ENCODE measurements at places on chromosomes 5 and 9.

DNA sequence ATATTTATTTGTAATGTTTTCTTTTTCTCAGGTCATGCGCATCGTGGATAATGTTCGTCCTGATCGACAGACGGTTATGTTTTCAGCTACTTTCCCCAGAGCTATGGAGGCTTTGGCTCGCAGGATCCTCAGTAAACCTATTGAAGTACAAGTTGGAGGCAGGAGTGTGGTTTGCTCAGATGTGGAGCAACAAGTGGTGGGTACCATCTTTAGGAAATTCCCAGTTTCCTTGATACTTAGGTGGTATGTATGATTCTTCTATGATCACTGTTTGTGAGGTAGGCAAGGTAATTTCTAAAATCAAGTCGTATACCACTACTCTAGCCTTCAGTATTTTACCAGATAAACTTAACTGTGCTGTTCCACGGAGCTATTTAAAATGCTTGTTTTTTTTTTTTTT is 36.2 kb downstream of the DDX46 start:
- DNase-seq, result no peak

DNA sequence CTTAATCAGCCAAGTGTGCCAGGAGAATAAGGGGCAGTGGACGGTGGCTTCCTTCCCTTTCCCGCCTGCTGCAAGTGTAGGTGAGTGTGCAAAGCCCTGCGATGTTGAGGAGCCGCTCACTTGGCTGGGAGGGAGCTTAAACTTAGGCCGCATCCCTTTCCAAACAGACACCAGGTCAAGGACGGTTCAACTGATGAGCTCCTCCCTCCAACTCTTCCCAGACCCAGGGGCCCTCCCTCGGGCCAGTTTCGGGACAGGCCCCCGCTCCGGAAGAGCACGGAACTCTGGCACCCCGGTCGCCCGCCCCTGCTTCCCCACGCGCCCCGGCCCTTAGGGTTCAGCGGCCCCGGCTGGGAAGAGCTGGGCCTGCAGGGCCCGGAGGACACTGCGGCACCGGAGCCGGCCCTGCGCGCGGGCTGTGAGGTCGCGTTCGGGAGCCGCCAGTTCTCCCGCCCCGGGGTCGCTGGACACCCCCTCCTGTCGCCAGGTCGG is 481 bp downstream of the MRPL36 start:
- no peak for DNase-seq

DNA sequence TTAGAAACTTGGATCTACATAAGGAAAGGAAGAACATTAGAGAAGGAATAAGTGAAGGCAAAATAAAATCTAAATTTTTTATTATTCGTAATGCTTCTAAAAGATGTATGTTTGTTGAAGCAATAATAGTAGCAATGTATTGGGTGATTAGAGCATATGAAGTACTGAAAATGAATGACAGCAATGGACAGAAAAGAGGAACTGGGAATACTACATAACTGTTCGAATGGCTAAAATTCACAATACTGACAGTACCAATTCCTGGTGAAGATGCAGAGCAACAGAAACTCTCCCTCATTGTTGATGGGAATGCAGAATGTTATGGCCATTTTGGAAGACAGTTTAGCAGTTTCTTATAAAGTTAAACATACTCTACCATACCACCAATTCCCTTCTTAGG is 177.3 kb upstream of the SPEF2 start:
- no peak for DNase-seq

- no peak for DNase-seq
These were observed 145.5 kb upstream of the LHFPL2 start for GRCh38 chr5:78793907-78794662.

- DNase-seq, result no peak
These were observed 300.3 kb downstream of the EFNA5 start for GRCh38 chr5:107370396-107370968.

DNA sequence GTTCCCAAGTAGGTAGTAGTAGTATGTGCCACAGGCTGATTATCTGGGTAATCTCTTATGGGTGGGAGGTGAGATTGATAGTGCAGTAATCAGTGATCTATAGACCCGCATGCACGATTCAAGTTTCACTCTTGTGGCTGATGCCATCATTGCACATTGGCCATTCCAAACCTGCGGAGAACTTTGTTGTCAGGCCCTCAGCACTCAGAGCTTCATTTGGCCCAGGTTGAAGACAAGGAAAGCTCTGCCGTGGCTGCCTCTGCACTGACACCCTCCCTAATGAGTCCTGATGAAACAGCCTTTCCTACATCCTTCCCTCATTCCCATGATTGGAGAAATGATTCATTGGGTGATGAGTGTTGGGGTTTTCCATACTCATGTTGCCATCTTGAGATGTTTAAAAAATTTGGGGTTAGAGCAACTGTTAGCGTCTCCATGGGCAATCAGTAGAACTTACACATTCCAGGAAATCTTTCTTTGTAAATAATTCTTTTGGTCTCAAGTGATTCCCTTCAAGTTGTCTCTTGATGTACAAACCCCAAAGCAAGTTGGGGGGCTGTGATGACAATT is 22.9 kb downstream of the PROP1 start:
- no peak for DNase-seq

DNA sequence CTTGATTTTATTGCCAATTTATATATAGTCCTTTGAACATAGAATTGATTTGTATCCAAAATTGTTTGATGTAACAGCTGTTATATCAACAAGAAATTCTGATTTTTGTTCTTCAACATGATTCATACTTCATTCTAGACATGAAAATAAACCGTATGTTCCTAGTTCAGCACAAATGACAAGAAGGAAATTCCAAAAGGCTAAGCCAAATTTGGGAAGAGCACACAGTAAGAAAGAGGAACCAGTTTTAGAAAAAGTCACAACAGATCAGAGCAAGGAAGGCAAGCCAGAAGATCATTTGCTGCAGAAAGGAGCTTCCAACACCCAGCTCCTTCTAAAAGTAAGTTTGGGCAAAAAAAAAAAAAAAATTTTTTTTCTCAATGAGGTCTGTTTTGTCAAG is 65.0 kb upstream of the MCCC2 start:
- no peak for DNase-seq

GRCh38 chr5:177369645-177370440 is 12.1 kb downstream of the RGS14 start:
- no peak for DNase-seq

DNA sequence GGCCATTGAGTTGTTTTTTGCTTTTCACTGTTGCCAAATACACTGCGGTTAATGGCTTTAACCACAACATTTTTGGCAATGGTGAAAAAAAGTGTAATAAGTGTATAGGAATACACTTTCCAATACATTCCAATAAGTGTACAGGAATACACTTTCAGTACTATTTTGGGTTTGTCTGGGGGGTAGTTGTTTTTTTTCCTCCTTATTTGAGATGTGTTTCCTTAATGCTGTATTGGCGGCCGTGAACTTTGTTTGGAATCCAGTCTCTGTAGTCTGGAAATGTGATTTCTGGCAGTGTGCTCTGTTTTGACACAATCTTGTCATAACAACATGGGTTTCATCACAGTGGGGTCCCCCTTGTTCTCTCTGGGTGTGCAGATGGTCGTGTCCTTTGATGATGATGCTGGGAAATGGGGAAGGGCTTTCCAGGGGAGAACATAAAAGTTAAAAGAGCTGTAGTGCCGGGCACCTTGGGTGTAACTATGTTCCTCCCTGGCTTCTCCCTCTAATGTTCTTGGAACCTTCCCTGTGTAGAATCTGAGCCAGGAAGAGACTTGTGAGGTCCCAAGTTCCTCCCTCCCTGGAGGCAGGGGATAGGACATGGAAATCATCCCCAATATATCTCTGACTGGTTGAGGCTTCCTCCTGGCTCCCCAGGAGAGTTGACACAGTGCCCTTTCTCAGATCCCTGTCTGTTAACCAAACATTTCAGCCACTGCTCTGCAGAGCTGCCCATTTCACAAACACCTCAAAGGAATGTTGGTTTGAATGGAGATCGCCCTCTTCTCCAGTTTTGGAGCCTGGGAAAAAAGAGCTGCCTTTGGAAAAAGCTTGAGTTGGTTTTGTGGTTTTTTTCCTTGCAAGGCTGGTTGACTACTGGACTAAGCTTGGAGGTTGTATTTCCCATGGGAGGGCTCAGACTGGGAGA is 44.8 kb downstream of the RCL1 start:
- DNase-seq, result no peak

DNA sequence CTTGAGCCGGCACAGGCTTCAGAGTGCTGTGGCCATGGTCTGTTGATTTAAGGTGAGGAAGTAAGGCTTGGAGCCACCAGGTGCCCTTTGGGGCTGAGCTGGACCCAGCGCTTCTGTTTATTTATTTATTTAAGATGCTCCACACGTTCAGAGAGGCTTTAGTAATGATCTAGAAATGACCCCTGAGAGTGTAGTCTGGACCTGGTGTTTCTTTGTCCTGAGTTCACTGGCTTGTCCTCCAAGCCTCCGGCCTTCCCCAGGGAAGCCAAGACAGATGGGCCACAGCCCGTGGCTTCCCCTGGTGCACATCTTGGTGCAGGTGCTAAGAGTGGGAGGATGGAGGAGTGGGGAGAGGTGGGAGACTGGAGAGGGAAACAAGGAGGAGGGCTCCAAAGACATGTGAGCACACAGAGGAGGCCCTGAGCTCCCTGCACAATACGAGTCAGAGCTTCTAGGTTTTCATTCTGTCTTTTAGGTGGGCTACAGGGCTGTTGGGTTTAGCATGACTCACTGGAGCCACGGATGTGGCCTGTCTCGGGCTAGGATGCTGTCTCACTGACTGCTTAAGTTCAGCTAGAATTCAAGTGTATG is 56.9 kb downstream of the AHRR start:
- DNase-seq, result no peak

- no peak for DNase-seq
These were observed 76.7 kb upstream of the IFNE start for GRCh38 chr9:21558615-21559401.

DNA sequence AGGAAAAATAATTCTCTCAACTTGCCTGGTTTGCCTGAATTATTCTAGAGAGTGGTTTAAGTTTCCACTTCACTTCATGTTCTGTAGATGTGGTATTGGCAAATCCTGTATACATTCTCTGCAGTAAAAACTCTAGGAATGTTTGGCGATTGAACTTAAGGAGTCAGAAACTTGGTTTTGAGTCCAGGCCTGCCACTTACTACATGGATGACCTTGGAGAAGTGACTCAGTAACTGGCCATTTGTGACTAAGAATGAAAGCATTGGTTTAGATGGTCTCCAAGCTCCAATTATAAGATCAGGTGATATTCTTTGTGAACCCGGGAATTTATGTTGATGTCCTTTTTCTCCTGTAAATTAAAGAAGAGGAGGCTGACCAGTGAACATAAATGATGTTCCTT is 233.8 kb downstream of the GAS1 start:
- no peak for DNase-seq

GRCh38 chr9:11549311-11549794 is 936.6 kb upstream of the PTPRD start:
- DNase-seq, result no peak

GRCh38 chr5:180974612-180975315 is 13.9 kb upstream of the BTNL3 start:
- DNase-seq, result no peak

DNA sequence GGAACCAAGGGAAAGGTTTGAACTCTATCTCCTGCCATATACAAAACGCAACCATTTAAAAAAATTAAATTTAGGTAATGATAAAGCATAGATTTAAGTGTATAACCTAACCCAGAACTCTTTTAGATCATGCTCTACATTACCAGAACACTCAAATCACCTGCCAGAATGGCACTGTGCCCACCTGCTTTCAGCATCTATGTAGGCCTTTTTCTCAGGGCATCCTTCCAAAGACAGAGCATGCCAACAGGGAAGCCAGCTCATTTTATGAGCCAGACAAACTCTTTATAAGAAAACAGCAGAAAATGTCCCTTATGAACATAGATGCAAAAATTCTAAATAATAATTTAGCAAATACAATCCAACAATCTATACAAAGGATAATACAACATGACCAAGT is 47.9 kb upstream of the SMAD5 start:
- DNase-seq, result peak; percentile 84

DNA sequence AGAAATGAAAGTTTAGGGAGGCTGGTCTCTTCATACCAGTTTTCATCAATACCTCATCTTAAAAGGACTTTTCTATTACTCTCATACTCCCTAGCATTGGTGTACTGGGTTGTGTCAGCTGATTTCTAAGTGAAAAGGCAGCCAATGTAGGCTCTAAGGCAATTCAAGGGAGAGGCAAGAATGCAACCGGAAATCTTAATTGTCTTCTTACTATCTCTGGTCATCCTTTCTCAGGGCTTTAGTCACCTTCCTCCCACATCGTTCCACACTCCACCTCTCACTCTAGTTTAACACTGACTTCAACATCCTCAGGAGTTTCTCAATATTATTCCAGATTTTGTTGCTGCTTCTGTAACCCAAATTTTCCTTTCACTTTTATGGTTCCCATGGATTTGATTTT is 281.8 kb upstream of the RFX3 start:
- no peak for DNase-seq

- DNase-seq, result no peak
These were observed 15.5 kb downstream of the PCDHB15 start for GRCh38 chr5:141260458-141261237.

DNA sequence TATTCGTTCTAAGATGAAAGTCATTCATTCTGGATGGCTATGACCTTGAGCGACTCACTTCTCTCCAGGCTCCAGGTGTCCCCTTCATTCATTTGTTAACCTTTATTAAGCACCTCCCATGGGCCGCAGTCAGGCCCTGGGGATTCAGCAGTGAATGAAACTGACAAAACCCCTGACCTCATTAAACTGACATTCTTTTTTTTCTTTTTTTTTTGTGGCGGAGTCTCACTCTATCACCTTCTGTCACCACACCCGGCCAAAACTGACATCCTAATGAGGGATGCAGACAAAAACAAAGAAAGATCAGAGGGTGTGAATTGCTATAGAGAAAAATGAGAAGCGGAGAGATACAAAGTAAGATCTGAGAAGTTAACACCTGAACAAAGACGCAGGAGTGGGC is 16.5 kb upstream of the ODF2 start:
- DNase-seq, result no peak
